Activated naive CD4-positive, alpha-beta T cell treated with anti-CD3 and anti-CD28 coated beads, Interleukin-2, amount 10 ng/mL, durations not matched to agents 7 days and 5 days (primary cell): ENCODE measurements at places on chromosomes 11 and 22.

- peak; percentile 51 for DNase-seq
Observed at GRCh38 chr11:95229993-95230809, 801 bp downstream of the SESN3 start.

GRCh38 chr22:18114495-18114894 is 3.9 kb downstream of the TUBA8 start:
- DNase-seq: no peak

DNA sequence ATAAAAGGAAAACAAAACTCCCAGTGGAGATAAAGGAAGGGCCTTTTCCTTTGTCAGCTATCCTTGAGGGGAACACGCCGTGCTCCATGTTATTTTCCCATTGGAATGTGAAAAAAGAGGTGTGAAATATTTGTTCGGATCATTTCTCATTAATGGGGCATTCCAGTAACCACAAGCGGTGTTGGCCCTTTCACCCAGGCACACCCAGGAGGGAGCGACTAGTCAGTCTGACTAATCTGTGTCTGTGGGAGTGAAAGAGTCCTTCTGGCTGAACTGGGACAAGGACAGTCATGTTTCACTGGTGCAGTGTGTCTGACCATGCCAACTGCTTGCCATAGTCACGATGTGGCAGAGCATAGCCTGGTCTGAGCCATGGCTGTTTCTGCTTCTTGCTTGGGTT is 13.0 kb upstream of the MYEOV start:
- DNase-seq: no peak

DNA sequence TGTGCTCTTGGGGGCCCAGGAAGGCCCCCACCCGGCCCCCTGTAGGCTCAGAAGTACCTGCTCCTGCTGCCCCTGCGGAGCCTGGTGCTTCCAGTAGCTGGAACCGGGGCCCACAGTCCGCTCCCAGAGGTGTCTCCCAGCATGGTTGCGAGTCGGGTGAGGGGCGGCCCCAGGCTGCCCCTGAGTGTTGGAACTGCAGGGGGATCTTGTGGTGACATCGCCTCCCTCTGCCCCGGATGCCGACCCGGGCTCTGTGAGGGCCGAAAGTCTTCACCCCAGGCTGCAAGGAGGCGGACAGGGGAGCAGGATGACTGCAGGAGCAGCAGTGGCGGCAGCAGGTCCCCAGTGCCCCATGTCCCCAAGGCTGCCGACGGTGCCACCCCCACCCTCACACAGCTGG is 9.5 kb upstream of the PKP3 start:
- no peak for DNase-seq

GRCh38 chr11:3192511-3193372 is 25.9 kb downstream of the MRGPRG start:
- DNase-seq: no peak

DNA sequence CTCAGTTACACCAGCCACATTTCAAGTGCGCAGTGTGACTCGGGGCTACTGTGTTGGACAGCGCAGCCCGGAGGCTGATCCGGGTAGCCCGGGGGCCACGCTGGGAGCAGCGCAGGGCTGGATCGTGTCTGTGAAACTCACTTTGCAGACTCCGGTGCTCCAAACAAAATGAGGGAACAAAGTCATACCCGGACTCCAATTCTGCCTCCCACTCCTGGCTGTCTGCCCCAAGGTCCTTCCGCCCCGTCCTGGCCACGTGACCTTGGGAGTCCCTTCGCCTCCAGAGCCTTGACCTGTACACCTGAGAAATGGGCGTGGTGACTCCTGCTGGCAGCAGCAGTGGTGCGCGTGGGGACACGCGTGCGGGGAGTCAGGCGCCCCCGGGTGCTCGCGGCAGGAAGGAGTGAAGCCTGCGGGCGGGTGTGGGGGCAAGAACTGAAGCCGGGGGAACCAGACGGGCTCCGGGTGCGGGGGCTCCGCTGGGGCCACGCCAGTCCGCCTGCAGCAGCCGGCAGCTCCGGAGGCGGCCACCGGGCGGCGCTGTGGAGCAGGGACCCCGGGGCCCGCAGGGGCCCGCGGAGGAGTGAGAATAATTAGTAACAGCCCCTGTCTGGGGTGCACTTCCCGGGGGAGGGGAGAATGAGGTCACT is 42.4 kb downstream of the KCNJ4 start:
- DNase-seq: peak; percentile 59
